Esophagus mucosa (tissue), 1 donor: ENCODE measurements at places on chromosomes 2 and 18.

DNA sequence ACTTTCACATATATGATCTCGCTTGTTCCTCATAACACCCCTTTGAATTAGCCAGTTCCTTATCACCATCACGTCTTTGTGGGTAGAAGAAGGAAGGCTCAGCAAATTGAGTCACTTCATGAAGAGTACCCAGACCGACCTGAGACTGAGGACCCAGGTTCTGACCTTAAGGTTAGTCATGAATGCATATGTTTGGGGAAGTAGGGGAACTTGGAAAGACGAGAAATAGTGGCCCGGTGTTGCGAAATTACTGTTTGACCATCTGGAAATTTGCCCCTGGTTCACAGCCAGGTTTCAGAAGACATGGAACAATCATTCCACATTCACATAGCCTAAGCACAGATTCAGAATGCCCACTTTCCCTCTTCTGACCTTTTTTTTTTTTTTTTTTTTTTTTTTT is 59.8 kb downstream of the MEIS1 start:
- peak; percentile 40 for ATAC-seq

GRCh38 chr2:224837066-224837465 is 120.9 kb upstream of the CCDC195 start:
- ATAC-seq = no peak

DNA sequence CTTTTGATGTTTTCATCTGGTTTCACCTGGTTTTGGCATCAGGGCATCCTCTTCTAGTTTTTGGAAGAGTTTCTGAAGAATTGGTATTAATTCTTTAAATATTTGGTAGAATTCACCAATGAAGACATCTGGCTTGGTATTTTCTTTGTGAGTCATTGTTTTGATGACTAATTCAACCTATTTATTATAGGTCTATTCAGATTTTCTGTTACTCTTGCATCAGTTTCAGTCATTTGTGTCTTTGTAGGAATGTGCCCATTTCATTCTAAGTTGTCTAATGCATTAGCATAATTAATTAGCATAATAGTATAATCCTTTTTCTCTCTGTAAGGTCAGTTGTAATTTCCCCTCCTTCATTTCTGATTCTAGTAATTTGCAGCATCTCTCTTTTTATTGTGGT is 8.0 kb downstream of the GNLY start:
- ATAC-seq = no peak

DNA sequence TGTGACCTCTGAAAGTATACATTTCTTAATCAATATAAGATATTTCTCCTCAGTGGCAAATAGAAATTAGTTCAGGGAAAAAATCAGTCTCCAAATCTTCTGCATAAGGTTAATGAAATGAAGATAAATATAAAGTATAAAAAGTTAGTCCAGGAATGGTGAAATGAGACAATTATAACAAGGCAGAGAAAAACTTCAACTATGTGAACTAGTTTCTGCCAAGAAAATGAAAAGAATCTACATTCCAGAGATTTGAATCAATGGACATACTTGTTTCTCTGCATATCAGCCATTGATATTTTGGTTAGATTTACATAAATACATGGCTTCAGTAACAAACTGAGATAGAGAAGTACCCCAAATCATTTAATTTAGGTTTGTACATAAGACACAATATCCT is 249.0 kb downstream of the EXOC6B start:
- ATAC-seq = no peak

DNA sequence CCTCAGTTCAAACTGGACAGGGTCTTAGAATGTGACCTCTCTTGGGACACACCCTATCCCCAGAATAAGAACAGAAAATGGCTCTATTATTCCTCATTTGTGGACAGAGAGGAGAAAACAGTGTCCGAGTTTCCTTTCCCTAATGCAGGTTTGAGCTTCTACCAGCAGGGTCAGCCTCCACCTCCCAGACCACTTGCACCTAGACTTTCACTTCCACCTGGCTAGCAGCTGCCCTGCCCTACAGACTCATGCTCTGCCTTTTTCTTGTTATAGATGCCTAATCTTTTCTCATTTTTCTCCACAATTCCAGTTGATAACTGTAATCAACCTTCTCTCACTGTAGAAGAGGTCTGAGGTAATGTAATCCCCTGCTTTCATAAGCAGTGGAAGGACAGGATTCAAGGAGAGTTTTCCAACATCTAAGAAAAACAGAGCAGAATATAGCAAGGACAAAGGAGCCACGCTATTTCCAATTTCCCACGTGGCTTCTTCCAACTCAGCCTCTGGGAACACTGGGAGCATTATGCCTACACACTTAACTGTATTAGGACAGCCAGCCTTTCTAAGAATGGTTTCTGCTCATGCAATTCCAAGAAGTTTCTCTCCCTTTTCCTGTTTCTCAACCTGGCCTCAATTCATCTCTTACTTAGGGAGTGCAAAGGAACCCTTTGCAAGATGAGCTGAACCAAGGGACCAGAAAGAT is 239.8 kb downstream of the BCL11A start:
- ATAC-seq = no peak

GRCh38 chr2:217714287-217714751 is 288.5 kb downstream of the TNS1 start:
- peak; percentile 81 for ATAC-seq

- ATAC-seq = no peak
Observed at GRCh38 chr2:9297807-9298206, 91.2 kb downstream of the ASAP2 start.

DNA sequence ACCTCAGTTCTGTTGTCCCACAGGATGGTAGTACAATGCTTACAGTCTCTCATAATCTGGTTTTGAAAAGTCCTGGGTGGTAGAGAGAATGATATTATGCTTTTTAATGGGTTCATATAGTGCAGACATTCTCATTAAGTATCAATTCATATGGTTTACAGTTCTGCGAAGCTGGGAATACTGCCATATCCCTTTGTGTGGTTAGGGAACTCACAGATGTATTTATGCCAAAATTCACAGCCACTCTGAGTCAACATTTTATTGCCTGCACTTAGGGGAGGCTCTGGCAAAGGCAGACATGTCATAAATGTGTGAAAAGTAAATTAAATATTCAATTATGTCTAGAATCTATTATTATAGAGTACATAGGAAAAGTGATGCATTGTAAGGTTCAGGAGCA is 808.2 kb downstream of the SUCLG1 start:
- ATAC-seq = no peak

GRCh38 chr18:11019295-11020105 is 129.9 kb downstream of the PIEZO2 start:
- no peak for ATAC-seq

DNA sequence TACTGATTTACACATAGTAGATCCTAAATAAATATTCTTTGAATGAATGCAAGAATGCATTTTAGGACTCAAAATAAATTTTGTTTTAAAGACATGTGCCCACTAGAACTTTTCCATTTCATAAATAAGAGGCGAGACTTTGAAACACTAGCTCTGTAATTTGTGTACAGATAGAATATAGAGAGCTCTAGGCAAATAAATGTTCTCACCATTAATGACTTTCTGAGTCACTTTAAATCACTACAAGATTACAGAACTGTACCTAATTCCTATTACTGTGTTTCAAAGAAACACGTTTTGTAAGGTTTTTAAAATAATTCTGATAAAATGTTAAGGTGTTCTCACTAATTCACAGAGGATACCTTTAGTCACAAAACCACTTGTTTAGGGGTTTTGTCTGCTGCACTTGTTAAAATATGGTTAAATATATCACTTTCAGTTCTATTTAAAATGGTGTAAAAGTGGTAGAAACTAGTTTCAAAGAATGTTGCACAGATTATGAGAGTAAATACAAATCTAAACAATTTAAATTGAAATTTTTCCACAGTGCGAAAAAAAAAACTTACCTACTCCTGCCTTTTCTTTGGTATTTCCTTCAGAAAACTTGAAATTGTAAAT is 158.7 kb upstream of the ZC3H15 start:
- no peak for ATAC-seq

- ATAC-seq = no peak
Observed at GRCh38 chr2:224561234-224562005, 23.7 kb downstream of the CUL3 start.

DNA sequence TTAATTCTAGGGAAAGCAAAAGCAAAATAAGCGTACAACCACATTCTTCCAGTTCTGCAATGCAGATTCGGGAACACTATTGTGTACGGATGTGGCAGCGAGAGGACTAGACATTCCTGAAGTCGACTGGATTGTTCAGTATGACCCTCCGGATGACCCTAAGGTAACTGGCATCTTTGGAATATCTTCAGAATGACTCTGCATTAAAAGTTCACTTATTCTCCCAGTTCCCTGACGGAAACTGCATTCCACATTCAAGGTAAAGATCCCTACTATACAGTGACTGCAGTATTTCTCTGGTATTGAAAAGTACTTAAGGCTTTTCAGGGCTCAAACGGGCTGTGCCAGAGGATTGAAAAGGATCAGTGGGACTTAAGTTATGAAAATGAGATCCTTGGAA is 10.9 kb downstream of the DDX18 start:
- no peak for ATAC-seq

- no peak for ATAC-seq
Observed at GRCh38 chr2:167406558-167406957, 518.3 kb downstream of the XIRP2 start.

DNA sequence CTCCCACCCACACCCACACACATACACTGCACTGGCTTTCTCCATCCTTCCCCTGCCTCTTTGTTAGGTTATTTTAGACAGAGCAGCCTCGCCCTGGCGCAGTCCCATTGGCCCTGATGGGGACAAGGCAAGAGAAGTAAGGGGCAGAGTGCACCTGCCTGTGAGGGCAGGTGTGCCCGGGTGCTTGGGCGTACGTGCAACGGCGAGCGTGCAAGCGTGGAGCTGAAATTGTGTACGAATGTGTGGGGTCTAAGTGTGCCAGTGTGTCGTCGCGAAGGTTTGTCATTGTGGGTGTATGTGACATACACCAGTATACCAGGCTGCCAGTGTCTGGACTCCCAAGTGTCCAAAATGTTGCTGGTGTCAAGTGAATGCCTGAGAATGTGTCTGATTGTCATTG is 544 bp downstream of the LRATD1 start:
- ATAC-seq = no peak

DNA sequence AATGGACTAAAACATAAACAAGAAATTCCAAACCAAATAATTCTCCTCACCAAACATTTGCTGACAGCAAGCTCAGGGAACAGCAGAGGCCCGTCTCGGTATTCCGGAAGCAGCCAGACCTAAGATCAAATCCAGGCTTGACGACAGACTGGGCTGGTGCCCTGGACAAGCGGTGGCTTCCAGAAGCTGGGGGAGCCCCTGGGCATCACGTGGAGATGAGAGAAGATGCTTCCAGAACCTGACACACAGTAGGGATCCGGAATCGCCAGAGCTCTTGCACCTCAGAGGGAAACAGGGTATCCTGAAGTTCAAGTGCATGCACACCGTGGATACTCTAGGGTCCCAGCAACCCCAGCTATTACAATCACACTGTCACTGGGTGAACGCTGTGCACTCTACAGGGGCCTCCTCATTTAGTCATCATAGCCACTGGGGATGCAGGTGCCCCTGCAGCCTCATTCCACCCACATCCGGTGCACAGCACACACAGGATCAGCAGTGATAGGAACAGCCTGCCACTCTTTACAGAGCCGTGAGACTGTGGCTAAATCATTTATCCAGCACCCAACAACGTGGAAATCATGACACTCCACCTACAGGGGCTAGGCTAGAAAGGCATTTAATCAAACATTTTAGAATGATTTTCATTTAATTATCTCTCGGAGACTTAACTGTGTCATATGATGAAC is 102.6 kb downstream of the HDAC4 start:
- peak; percentile 20 for ATAC-seq

DNA sequence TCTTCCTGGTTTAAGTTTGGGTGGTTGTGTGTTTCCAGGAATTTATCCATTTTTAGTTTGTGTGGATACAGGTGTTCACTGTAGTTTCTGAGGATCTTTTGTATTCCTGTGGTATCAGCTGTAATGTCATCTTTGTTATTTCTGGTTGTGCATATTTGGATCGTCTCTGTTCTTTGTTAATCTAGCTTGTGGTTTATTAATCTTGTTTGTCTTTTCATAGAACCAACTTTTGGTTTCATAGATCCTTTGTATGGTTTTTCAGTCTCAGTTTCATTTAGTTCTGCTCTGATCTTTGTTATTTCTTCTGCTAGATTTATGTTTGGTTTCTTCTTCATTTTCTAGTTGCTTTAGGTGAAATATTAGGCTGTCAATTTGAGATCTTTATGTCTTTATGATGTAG is 202.4 kb upstream of the ZSWIM2 start:
- no peak for ATAC-seq

- ATAC-seq = no peak
Observed at GRCh38 chr2:240248721-240249422, 108.4 kb upstream of the OTOS start.

GRCh38 chr2:27890924-27891672 is 569 bp downstream of the BABAM2 start:
- peak; percentile 62 for ATAC-seq

GRCh38 chr2:226683196-226683595 is 116.4 kb downstream of the IRS1 start:
- peak; percentile 98 for ATAC-seq

DNA sequence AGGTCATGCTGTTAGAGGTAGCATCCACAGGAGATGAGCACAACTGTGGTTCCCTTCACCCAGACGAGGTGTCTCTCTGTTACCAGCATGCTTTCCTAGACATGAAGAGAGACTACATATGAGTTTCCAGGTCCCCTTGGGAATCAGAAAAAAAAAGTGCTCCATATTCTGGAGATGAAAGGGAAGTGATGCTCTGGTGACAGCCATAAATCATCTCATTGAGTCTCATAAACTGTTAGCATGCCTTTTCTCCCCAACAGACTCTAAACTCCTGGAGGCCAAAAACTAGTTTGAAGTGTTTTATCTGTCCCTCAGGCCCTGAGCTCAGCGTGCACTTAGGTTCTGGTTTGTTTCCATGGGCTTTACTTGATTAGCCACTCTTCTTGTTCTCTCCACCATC is 124.6 kb upstream of the CREB1 start:
- no peak for ATAC-seq

DNA sequence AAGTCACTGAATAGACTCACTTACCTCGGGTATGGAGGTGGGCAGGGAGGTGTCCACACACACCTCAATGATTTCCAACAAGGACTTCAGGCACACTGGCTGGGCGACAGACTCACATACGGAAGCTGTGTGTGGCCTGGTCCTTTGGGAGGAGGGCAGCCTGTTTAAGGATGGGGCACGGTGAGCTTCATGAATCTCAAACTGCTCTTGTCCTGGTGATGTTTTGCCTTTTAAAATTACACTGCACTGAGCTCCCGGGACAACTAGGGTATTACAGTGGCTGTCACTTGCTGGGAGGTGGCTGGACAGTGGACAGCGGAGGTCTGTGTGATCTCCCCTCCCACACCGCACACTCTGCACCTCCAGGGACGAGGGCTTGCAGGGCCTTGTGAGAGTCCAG is 211.6 kb downstream of the SNTG2 start:
- ATAC-seq = no peak

- no peak for ATAC-seq
Observed at GRCh38 chr18:44388329-44388728, 292.4 kb upstream of the SETBP1 start.
